ENCODE measurements at places on chromosomes 4 and X.

- no peak for DNase-seq
Observed at GRCh38 chr4:146098397-146098796, 77.1 kb upstream of the LSM6 start.

DNA sequence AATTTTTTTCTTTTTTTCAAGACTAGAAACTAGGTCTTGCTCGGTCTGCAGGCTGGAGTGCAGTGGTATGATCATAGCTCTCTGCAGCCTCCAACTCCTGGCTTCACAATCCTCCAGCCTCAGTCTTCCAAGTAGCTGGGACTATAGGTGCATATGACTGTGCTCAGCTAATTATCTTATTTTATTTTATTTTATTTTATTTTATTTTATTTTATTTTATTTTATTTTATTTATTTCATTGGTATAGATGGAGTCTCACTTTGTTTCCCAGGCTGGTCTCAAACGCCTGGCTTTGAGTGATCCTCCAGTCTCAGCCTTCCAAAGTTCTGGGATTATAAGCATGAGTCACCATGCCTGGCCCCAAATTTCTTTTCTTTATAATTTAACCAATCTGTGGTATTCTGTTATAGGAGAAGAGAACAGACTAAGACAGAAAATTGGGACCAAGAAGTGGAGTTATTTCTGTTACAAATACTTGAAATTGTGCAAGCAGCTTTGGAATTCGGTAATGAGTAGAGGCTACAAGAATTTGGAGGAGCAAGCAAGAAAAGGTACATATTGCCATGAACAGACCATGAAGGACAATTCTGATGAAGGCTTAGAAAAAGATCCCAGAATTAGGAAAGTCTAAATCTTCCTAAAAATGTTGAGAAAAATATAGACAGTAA lies 4.0 kb upstream of the PRDM5 start:
- DNase-seq: no peak

- DNase-seq: no peak
Observed at GRCh38 chr4:184792950-184793555, 32.7 kb downstream of the ACSL1 start.

DNA sequence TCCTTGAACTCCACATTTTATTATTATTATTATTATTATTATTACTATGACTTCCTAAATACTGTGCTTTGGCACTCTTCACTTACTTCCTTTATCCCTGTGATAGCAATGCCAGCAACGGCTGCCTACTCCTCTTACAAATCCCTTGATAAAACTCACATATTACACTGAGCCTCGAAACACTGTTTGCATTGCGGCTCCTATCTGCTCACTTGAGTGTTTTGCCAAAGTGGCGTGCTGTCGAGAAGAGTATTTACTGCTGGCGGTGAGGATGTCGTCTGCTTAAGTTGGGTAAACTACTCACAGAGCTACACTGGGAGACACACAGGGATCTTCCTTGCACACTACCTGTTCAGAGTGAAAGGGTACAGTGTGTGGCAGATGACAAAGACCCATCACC lies 143.4 kb upstream of the VCX3A start:
- no peak for DNase-seq

DNA sequence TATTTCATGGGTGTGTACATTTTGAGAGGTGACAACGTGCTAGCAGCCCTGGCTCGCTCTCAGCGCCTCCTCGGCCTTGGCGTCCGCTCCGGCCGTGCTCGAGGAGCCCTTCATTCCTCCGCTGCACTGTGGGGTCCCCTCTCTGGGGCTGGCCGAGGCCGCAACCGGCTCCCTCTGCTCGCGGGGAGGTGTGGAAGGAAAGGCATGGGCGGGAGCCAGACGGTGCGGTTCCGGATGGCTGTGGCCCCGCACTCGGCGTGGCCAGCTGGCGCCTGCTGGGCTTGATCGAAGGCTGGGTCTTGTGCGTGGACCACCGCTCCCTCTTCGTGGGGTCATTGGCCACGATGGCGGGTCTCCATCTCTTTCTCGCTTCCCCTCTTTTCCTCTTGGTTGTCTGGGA lies 17.2 kb upstream of the SFRP2 start:
- DNase-seq: no peak

DNA sequence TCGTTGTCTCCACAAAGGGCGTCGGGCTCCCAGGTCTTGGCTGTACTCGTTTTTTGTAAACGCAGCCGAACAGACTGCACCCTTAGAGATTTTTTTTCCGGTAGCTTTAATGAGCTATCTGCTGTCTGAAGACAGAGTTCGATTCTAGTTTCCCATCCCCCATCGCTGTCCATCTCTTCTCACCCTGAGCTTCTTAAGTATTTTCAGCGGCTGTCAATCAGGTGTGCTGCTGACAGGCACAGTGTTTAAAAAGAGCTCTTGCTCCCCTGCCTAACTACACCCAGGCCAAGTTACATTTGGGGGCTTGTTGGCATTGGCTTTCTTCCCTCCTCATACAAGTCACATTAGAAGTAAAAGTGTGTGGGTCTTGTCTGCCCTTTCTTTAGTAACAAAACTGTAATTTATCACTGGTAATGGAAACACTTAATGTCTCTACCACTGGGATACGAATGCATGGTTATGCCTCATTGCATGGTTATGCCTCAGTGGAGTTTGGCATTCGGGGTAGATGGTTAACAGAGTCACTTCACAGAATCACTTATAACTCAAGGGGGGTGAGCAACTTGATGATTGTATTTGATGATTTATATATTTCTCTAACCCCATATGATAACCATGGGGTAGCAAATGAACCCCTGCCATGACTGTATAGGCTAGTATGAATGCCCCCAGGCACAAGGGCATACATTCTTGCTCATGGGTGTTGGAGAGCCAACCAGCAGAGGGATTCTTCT lies 1.4 kb upstream of the ARHGAP6 start:
- peak; percentile 33 for DNase-seq

- DNase-seq: no peak
Observed at GRCh38 chr4:156248917-156249316, 295.3 kb upstream of the CTSO start.

GRCh38 chrX:33840176-33840575 lies 291.9 kb downstream of the FAM47A start:
- no peak for DNase-seq

DNA sequence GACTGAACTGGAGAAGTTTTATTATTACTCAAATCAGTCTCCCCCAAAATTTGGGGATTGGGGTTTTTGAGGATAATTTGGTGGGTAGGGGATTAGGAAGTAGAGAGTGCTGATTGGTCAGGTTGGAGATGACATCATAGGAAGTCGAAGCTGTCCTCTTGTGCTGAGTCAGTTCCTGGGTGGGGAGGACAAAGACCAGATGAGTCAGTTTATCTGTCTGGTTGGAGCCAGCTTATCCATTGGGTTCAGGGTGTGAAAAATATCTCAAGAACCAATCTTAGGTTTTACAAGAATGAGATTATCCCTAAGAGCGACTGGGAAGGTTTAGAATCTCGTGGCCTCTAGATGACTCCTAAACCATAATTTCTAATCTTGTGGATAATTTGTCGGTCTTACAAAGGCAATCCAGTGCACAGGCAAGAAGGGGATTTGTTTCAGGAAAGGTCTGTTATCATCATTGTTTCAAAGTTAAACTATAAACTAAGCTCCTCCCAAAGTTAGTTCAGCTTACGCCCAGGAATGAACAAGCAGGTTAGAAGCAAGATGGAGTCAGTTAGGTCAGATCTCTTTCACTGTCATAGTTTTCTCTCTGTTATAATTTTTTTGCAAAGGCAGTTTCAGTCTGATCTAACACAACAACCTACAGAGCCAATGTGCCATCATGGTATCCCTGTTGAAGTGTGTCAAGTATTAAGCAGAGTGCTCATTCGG lies 274.5 kb downstream of the SLC7A11 start:
- DNase-seq: no peak

GRCh38 chr4:40281913-40282312 lies 53.2 kb upstream of the CHRNA9 start:
- no peak for DNase-seq

GRCh38 chr4:18042754-18043153 lies 21.2 kb upstream of the LCORL start:
- DNase-seq: no peak

DNA sequence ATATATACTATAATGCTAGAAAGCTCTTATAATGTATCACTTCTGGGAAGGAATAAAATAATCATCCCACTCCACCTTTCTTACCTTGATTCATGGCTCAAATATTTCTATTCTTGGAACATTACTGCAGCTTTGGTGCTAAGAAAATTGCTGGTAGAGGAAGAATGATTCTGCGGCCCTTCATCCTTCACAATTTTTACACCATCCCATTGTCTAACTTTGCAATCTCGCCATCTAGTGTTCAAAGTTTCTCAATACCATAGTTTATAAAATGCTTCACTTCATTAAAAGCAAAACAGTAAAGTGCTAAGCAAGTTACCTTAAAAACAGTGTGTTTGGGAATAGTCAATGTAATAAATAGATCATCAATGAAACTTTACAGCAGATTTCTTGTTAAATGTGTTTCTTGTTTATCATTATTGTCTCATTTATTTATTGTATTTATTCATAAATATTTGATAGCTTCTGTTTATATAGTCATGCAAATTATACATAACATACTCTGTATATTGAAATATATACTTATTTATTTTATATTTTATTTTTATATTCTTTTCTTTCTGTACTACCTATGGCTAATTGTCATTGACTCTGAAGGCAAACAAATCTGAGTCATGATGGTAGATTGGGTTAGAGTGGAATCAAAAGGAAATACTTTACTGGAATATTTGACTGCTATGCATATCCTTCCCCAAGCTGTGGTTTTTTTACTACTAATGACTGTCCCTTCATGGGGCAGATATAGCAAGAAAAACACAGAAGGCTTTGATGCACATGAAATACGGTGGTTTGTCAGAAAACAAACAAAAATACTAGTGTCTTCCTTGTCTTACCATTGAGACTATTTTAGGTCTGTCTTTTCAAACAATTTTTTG lies 390.7 kb downstream of the MAPK10 start:
- DNase-seq: no peak

DNA sequence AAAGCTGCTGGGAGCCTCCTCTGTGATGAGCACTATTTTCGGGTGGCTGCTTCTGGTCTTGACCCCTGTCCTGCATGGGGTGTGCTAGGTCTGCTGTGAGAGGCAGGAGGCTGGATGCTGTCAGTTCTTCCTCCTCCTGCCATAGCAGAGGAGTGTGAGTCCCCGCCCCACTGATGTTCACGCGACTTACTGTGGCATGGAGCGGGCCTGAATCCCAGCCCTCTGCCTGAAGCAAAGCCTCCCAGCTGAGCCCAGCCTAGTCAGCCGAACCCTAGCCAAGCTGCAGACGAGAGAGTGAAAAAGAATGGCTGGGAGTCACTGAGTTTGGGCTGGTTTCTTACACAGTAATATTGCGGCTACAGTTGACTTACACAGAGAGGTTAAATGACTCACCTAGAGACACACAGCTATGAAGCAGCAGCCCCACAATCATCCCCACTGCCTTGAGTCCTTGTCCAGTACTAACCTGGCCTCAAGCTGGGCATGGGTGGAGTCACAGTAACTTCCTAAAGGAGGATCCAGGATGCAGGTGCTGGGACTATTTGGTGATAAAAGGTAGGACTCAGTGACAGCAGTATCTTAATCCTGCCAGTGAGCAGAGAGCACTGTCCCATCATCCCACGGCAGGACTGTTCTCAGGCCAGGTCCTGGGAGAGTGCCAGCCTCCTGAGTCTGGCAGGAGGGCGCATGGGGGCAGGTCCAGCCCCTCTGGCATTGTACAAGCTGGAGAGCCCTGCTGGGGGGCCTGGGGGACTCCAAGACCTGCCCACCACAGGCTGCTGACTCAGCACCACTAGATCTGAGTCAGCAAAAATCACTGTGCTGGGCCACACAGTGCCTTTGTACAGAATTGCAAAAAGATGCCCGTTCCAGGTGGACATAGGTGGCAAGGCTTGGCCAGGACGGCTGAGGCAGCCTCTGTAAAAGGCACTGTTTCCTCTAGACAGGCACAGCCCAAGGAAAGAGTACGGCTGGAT lies 60.4 kb upstream of the CRMP1 start:
- no peak for DNase-seq

- DNase-seq: no peak
Observed at GRCh38 chrX:103415528-103415927, 39.2 kb downstream of the BEX3 start.

GRCh38 chr4:82373486-82373815 lies 340 bp downstream of the HNRNPD start:
- peak; percentile 97 for DNase-seq

DNA sequence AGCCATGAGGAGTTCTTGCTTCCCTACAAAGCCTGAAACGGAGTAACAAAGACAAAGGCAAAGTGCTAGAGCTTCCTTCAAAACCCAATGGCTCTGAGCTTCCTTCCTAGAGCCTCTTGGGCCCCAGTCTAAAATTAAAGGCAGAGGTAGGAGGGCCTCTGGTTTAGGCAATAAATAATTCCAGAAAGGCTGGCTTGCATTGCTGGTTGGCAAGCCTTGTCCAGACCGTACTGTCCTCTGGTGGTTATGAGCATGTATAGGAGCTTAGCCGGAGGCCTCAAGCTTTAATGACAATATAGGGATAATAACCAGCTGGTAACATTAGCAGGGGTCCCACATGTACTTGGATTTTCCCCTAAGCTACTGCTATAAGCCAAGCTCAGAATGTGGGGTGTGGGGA lies 237.3 kb downstream of the AR start:
- no peak for DNase-seq

DNA sequence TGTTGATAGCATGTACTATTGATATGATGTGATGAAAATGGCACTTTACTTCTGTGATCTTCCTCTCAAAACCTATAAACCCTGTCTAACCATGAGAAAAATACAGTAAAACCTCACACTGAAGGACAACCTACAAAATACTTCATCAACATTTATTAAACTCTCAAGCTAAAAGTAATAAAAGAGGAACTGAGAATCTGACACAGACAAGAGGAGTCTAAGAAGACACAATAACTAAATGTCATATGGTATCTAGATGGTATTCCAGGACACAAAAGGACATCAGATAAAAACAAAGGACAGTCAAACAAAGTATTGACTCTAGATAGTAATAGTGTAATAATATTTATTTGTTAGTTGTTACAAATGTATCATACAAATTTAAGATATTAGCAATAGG lies 655.3 kb downstream of the SH3BGRL start:
- no peak for DNase-seq

GRCh38 chr4:58514299-58514698 lies 1404.1 kb upstream of the IGFBP7 start:
- no peak for DNase-seq

DNA sequence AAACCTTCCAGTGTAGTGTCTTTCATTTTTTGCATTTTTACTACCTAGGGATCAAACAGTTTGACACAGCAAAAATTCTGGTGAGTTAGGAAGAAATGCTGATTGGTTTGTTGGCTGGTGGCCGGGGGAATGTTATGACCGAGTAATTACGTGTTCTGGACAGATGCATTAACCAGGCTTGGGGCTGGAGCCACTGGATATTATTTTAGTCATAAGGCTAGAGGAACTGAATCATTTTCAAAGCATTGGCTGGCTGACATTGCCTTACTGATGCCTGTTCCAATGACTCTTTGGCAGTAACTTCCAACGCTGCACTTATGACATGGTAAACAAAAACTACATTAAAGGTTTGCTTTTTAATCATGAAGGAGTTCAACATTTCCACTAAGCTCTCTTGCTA lies 84.6 kb downstream of the FBXO8 start:
- DNase-seq: no peak

GRCh38 chr4:4671774-4672349 lies 130.0 kb upstream of the STX18 start:
- no peak for DNase-seq
